ENCODE measurements at places on chromosomes 5 and 9. TPM values are rescaled to one million over a fixed set of nuclear protein-coding genes. Genes with fewer than 3 reads are reported as not detected.

The SURF1 gene
- total RNA-seq: 75.1 TPM

The NME5 gene
- total RNA-seq: not detected

DNA sequence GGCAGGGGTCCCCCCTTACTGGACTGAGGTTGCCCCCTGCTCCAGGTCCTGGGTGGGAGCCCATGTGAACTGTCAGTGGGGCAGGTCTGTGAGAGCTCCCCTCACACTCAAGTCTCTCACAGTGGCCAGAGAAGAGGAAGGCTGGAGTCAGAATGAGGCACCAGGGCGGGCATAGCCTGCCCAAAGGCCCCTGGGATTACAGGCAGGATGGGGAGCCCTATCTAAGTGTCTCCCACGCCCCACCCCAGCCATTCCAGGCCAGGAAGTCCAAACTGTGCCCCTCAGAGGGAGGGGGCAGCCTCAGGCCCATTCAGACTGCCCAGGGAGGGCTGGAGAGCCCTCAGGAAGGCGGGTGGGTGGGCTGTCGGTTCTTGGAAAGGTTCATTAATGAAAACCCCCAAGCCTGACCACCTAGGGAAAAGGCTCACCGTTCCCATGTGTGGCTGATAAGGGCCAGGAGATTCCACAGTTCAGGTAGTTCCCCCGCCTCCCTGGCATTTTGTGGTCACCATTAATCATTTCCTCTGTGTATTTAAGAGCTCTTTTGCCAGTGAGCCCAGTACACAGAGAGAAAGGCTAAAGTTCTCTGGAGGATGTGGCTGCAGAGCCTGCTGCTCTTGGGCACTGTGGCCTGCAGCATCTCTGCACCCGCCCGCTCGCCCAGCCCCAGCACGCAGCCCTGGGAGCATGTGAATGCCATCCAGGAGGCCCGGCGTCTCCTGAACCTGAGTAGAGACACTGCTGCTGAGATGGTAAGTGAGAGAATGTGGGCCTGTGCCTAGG lies at the start of gene CSF2:
Gene CSF2, plus strand, starts transcription at position 559 of the 783 bp plus-strand sequence. Its CDS starts 35 bp downstream, at position 594.
- DNase-seq: no peak

DNA sequence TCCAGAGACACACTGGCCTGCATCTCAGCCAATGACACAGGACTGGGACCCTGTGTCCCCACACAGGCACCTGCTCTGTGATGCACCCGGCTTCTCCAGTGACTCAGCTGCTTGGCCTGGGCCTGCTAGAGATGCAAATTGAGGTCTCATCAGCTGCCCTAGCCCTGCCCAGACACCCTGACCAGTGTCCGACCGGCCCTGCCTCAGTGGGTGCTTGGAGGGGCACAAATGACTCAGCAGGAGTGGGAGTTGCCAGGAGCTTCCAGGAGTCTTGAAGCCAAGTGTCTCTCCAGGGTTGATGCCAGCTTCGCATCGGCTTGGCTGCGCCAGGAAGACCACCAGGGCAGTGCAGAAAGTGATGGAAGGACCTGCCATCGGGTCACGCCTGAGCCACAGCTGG lies 148.2 kb downstream of the ICE1 start:
- no peak for DNase-seq

GRCh38 chr5:115930630-115931337 lies 31.5 kb upstream of the LVRN start:
- no peak for DNase-seq

GRCh38 chr5:54415896-54416601 lies 39.5 kb upstream of the HSPB3 start:
- no peak for DNase-seq

DNA sequence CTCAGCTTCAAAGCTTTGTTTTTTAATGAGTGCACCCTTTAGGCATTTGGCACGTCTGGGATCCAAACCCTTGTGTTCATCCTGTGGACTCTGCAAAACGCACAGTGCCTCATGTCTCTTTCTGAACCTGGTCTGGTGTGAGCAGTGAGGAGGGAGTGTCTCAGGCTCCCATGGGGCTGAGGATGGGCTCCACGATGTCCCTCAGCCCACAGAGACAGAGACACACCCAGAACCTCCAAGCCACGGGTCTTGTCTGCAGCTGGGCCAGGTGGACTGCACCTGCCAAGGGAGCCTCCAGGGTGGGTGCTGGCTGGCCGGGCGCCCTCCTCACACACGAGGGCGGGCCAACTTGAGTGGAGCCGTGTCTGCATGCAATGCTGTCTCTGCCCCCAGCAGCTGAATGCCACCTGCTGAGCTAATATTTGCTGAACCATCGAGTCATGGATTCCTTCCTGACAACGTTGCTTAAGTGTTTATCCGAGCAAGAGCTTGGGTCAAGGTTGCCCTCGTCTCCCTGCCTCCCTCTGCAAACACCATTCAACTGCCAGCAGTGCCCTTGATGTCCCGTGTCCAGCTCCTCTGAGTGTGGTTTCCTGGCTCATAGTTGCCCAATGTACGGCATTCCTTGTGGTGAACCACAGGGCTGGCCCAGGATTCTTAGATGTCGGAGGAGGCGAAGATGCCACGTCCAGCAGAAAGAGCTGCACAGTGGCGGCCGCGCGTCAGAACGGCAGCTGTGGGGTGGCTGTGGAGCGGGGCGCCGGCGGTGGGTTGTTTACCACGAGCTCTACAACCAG lies 31.4 kb upstream of the LPCAT1 start:
- DNase-seq: peak; percentile 46

GRCh38 chr5:149820012-149820411 lies 89.9 kb downstream of the PPARGC1B start:
- DNase-seq: no peak

DNA sequence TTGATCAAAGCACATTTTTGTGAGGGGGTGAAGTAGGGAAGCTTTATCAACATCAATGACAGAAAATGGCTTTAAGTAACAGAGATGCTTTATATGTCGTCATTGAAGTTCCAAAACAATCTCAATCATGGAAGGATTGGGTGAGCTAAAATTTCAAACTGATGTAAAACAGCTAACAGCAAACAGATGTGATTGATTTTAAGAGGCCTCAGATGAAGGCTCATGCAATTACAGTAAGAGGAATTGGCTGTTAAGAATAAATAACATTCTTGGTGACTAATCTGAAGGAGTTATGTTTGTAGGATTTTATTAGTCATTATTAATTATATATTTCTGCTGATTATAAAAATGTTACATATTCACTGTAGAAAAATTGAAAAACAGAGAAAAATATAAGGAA lies 63.5 kb upstream of the PUM3 start:
- no peak for DNase-seq

- DNase-seq: peak; percentile 78
Observed at GRCh38 chr5:173764332-173765028, 123.7 kb upstream of the CPEB4 start.

DNA sequence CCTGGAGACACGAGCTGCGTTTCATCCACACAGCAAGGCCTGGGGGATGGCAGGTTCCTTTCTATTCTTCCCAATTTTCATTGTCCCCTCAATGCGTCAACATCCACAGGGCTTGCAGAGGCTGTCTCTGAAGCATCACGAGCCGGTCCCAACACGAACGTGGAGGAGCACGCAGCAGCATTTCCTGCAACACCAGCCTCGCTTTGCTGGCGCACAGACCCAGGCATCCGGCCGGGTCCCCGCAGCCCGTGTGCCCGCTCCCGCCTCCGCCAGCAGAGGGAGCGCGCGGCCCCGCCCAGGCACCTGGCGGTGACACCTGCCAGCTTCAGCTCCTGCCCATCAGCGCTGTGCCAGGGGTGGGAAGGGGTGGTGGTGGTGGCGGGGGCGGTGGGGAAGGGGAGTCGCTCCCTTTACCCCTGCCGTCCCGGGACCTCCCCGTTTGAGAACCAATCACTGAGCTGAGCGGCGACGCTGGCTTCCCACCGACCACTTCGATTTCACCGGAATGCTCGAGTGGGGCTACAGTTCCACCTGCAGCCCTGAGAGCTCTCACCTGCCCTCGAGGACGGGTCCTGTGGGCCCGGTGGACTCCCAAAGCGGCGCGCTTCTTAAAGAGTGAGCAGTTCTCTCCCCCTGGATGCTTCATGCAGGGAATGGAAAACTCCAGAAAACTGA lies 464.5 kb downstream of the ICE1 start:
- peak; percentile 35 for DNase-seq

DNA sequence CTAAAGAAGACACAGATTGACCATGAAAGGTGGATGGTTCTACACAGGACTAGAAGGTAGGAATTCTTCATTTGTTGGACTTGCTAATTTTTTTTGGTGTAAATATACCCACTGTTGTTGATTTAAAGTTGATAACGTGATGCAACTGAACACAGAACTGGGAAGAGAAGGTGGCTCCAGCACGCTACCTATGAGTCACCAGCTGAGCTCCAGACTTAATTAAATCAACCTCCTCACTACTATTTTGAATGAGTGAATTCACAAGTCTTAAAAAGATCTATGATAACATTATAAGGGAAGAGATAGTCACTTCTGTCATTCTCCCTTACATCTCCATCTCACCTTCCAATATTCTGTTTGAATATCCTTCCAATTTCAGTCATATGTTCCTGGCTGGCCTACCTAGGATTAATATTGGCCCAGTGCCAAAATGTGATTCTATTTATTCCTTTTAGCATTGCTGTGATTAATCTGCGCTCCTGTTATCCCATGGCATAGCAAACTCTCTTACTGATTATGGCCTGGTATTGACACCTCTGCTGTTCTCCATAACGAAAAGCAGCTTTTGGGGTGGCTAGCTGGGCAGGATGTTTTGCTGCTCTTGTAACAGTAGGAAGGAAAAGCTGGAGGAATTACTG lies 135.9 kb upstream of the CCDC152 start:
- no peak for DNase-seq

DNA sequence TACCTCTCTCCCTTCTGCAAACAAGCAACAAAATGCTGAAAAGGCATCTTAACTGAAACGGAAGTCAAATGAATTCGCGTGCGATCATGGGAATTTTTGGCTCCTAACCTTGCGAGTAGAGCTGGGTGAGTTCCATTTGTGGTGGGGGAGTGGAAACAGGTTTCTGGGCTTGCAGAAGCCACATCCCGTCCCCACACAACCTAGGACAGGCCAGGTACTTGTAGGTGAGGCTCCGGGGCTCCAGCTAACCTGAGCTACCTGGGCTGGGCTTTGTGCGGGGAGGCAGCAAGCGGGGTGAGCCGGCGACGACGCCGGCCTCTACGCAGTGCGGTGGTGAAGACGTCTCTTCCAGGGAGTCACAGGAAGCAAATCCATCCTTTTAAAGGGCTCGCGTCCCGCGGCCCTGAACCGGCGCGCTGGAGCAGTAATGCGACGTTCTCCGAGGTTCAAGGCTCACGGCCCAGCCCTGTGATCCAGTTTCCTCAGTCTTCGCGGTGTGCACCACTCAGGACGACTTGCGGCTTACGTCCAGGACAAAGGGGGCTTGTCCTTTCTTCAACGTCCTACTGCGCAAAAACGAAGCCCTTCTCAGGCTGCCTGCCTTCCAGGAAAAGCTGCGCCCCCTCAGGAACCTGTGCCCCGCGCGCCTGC lies 567 bp upstream of the SPIN1 start:
- peak; percentile 76 for DNase-seq

GRCh38 chr9:8715788-8716187 lies 916.2 kb upstream of the DMAC1 start:
- DNase-seq: no peak

GRCh38 chr5:155307229-155307628 lies 293.7 kb downstream of the KIF4B start:
- no peak for DNase-seq

DNA sequence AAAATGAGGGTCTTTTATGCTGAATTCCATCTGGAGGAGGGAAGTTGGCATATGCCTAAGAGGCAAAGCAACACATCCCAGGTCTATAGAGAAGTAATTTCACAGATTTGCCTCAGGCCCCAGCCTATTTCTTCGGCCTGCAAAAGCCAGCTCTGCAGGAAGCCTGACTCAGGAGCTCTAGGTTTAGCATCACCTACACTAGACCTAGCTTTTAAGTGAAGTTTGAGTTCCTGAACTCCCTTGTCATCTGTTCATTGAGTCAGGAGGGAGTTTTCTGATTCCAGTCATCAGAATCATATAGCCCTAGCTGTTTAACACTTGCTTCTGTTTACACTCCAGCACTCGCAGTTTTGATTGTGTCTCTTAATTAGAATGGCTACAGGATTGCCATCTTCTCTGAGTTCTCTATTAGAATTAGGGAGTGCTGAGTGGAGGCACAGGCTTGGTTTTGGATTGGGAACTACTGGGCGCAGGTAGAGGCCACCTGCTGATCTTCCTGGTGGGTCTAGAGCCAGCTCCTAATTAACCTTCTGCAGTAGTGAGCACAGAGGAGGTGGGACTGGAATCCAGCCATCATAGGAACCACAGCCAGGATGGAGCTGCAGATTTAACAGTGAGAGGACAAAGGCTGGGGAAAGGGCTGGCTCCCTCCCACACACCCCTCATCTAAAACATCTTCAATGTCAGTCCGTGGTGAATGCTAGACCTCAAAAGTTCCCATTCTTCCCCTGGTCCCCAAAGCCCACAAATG lies 179.5 kb downstream of the TRIO start:
- DNase-seq: no peak

DNA sequence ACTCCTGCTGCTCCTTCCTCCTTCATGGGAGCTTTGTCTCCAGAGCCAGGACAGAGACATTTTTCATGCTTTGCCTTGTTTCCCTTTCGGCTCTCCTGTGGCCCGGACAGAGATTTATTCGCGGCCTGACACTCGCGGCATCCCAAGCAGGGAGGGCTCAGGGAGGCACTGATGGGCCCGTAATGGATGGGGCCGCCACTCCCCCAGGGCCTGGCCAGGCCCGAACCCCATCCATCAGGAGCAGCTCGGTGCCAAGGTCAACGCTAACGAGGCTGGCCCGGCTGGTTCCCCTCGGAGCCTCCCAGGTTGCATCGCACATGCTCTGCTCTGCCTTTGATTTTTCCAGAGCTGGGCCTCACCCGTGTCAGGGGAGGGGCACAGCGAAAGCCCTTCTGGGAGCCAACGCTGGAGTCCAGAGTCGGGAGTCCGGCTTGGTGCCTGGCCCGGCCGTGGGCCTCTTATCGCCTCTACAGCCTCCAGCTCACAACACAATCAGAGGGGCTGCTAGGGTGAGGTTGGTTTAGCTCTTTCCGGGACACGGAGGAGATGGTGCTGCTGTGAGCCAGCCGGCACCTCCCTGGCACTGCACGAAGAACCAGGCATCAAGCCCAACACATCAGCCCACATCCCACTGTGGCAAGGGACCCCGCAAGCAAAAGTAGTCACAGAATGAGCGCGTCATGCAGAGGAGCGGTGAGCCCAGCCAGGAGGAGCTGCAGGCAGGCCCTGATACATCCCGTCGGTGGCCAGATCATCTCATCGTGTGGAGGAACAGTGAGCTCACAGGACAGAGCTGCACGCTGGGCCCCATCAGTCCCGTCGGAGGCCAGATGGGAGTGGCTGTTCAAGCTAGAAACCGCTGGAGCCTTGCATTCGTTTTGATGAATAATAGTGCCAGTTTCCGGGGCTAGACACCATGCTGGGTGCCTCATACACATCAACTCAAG lies 72.2 kb upstream of the BARHL1 start:
- DNase-seq: no peak

DNA sequence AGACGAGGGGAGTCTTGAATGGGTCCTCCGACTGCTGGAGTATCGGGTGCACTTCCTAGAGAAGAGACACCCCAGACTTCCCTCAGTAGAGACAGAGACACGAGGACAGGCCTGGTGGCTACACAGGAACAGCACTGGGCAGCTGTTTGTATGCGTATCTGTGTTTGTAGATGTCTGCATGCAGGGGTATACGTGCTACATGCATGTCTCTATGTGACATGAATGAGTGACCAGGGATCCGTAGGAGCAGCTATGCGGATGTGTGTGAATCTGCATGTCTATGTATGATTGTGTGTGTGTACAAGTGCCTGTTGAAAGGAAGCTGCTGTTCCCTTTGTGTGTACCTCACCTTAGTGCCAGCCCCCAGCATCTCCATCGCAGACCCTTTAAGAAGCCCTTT lies 31.2 kb downstream of the CNTFR start:
- DNase-seq: no peak

Measured in Peyer's patch (tissue), 4 donors.